ENCODE measurements at places on chromosomes 2 and 18. TPM values are rescaled to one million over a fixed set of nuclear protein-coding genes. Genes with fewer than 3 reads are reported as not detected.

- no peak for DNase-seq
Observed at GRCh38 chr18:57776354-57776753, 26.8 kb downstream of the ATP8B1 start.

DNA sequence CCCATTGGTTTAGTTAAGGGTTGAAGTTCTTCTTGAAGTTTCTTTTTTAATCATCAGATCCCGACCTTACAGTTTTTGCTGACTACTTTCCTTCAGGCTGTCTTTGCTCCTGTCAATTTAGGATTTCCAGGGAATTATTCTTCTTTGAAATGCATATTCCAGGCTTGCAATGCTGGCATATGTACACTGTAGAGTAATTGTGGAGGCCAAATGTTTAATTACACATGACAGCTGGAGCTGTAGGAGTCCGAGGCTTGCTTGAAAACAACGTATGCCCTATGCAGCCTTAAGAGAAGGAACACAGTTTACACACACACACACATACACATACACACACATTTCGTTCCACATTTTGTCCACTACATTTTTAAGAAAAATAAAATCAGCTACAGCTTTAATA is 602.3 kb downstream of the TMEM182 start:
- DNase-seq: no peak

DNA sequence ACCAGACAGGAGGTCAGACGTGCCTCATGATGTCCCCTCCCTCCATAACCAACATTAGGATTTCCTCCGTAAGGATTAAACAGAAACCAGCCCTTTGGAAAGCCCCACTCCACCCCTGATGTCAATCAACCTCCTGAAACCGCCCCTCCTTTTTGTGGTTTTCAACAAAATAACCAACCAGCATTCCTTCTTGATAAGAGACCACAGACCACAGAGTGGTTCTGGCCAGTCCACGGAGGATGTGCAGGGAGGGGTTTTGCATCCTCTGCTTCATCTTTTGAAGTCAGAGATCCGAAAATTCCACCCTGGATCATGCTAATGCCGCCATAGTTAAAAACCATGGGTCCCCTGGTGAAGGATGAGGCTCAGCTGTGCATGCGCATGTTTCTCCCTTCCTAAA is 180.0 kb upstream of the CCDC150 start:
- peak; percentile 62 for DNase-seq

DNA sequence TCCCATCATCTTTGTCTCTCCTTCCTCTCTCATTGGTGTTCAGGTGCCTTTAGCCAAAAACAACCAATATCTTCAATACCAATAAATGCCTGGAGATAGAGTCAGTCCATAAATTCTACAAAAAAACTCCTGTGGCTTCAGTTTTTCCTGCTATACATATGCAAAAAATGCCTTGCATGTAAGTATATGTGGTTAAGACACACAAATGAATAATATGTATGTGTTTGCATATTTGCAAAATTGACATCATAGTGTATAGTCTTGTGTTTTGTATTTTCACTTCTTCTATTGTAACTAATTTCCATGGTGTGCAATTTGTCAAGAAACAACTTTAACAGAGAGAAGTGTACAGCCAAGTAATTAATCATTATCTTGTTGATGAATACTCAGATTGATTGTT is 115.5 kb downstream of the NYAP2 start:
- DNase-seq: no peak

ACKR3 gene
- not detected for total RNA-seq

GRCh38 chr2:85397925-85398331 is 12.2 kb downstream of the CAPG start:
- no peak for DNase-seq

DNA sequence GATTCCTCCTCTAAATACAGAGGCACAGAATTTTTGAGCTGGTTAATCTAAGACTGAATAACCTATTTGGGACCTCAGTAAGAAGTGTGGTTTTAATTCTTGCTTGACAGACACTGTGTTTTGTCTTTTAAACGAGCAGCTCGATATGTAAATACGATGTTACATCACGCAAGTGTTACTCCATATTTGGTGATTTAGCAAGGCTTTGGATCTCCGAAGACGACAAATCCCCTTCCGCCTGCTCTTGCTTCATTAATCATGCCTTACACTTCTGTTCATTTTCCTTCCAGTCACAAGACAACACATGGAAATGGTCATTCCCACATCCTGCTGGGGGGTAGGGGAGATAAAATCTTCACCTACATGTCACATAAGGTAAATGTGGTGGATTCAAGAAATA is 9.4 kb downstream of the BCL11A start:
- peak; percentile 78 for DNase-seq

NRBP1 gene
- 110 TPM for total RNA-seq

DNA sequence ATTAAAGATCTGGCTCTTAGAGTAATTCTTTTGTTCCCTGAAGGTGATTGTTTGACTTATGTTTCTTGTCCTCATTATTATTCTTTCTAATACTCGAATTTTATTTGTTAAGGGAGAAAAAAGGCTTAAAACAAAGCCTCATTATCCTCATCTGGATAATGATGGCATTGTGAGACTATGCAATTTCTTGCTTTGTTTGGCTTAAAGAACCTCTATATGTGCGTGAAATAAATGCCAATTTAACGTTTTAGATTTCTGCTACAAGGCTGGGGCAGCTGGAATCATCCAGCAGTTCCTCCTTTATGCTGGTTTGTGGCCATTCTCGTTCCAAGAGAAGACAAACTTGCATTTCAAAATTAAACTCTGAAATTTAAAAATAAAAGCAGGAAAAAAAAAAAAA is 4.9 kb upstream of the DPYSL5 start:
- DNase-seq: no peak

DNA sequence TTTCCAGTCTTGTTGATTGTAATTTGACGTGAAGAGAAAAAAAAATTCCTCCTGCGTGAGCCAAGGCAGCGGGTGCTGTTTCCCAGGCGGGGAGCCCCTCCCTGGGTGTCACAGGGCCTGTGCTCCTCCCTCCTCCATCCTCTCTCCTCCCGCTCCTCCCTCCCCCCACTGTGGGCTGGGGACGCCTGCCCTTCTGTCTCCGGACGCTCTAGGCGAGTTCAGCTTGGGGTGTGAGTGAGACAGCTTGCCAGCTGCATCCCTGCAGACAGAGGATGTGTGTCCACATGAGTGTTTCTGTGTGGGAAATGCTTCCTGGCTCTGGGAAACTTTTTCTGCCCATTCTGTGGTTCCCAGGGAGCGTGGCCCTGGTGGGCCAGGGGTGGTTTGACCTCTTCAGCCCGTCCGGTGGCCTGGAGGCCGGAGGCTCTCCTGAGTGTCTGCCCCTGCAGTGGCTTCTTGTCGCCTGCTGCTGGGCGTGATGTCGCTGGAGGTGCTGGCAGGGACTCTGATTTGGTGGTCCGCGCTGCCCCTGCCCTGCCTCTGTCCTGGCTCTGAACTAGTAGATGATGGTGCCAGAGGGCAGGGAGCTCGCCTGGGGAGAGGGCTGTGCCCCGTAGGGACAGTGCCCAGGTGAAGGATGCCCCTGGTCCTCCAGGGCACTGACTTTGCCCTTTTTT is 96.4 kb downstream of the USP40 start:
- peak; percentile 33 for DNase-seq

HADHA gene
- total RNA-seq: 122 TPM

DNA sequence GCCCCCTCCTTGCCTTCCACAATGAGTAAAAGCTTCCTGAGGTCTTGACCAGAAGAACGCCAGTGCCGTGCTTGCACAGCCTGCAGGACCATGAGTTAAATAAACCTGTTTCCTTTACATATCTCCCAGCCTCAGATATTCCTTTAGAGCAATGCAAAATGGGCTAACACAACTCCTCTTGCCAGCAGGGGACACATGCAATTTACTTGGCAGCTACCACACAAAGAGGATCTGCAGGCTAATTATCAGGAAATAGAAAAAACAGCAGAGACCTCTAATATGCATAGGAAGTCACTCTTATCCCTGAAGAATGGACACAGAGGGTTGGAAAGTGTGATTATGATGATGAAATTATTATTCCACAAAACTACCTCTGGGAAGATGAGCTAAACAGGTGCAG is 114.0 kb downstream of the PIEZO2 start:
- DNase-seq: no peak

MAIP1 gene
- total RNA-seq: 22.9 TPM

PROC gene
- total RNA-seq: not detected

DNA sequence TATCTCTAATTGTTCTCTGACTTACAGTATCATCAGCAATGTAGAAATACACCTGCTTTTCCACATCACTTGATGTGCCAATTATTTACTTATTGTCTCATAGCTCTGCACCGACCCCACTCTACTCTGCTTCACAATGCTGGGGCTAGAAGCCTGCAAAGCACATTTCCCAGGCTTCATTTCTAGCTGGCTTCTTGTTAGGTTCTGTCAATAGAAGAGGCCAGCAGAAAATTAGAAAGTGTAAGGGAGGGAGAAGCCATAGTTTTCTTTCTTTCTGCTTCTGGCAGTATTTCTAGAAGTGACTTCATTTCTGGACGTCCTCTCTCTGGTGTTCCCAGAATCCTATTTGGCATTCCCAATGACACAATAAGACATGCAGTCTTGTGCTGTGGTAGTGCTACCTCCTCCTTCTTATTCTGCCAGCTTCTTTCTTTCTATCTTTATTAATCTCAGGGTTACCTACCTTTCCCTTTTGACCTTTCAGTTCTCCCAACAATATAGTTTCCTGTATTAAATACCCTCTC is 12.5 kb upstream of the TANC1 start:
- no peak for DNase-seq

GALNT14 gene
- under 0.01 TPM for total RNA-seq

DNA sequence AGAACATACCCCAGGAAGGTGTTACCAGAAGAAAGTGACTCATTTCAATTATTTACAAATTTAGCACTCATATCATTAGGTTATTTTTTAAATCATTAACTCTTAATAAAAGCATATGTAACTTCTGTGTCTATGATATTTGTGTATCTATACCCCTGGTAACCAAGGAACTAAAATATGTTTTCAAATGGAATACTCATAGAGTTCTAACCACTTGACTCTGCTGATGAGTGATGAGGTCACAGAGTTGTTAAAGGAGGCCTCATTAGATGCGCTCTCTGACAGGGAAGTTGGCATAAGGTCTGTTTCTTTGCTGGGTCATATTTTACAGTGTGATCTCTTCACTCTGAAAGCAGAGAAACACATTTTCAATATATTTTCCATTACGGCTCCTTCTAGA is 73.4 kb downstream of the CCDC150 start:
- DNase-seq: no peak

RALBP1 gene
- 69.3 TPM for total RNA-seq

GRCh38 chr2:39325966-39326365 is 82.2 kb upstream of the CDKL4 start:
- no peak for DNase-seq

DNA sequence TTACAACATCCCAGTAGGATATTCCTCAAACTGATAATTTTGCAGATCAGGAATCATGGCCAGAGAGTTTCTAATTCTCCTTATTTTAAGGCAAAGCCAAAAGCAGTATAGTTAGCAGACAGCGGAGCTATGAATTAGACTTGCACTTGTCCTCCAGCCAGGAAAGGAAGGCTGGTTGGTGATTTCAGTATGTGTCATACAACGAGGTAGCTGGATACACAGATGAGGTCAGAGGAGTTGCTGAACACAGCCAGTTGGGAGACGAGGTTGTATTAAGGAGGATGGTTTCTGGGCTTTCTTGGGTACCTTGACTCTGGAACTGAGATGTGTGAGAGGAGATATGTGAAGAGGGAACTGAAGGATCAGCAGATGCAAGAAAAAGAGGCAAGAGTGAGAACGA is 185.2 kb downstream of the SOX11 start:
- DNase-seq: no peak

STEAP3 gene
- 14.5 TPM for total RNA-seq

- peak; percentile 83 for DNase-seq
Observed at GRCh38 chr2:200408428-200409316, 101.2 kb downstream of the KCTD18 start.

DNA sequence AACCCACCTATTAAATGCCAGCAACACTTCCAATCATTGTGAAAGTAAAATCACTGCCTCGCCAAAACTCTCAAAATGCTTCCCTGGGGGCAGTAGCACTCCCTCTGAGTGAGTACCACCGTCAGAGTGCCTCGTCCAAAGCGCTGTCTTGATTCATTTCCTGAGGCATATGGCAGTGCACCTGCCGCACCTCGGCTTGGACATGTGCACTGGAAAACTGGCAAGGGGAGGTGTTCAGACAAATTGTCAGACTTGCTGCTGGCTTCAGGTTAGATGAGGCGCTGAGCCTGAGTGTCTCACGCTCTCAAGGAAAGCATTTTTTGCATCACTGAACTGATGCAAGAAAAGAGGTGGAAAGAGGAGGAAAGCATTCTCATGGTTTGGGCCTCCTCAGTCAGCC is 132.8 kb downstream of the ATL2 start:
- DNase-seq: no peak

DNA sequence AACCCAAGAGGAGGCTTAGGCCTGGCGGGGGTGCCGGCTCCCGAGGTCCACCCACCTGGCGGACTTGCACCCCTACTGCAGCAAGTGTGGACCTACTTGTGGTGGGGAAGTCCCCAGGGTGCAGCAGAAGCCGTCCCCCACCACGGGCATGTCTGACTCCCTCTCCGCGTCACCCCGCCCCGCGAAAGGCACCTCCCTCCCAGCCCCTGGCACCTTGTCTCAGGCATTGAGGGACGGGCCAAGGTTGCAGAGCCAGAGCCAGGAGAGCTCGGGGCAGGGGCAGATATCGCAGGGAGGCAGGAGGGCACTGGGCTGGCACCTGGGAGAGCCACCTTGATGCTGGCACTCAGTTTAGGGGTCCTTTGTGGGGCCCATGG is 19.0 kb downstream of the CROCC2 start:
- no peak for DNase-seq

G6PC2 gene
- total RNA-seq: not detected
